Tongue (tissue), 3 donors: ENCODE measurements at places on chromosomes 11 and 22. TPM values are rescaled to one million over a fixed set of nuclear protein-coding genes. Genes with fewer than 3 reads are reported as not detected.

DNA sequence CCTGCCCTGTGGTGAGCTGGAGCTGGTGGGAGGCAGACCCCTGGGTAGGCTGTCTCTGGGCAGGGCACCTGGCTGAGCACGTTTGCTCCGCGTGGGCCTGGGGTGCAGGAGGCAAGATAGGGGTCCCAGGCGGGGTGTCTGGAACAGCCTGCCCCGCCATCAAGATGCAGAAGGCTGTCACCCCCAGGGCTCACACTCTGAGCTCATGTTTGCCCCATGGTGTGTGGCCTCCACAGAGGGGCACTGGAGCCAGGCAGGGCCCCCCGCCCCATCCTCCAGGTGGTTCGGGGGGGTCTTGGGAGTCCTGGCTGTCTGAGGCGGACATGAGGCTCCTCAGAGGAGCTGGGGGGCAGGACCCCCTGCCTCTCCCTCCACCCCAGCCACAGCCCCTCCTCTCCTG is 28.9 kb upstream of the CARS1 start:
- DNase-seq = no peak

DNA sequence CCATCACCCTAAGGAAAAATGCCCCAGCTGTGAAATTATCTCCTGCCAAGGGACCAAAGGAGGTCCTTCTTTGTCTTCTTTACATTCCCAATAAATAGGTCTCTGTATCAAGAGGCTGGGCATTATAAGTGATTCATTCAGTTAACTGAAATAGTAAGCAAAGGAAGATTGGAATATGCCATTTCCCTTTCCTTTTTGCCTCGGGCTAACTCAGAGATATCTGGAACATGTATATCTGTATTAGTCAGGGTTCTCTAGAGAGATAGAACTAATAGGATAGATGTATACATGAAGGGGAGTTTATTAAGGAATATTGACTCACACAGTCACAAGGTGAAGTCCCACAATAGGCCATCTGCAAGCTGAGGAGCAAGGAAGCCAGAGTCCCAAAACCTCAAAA is 15.3 kb upstream of the CWF19L2 start:
- no peak for DNase-seq

DNA sequence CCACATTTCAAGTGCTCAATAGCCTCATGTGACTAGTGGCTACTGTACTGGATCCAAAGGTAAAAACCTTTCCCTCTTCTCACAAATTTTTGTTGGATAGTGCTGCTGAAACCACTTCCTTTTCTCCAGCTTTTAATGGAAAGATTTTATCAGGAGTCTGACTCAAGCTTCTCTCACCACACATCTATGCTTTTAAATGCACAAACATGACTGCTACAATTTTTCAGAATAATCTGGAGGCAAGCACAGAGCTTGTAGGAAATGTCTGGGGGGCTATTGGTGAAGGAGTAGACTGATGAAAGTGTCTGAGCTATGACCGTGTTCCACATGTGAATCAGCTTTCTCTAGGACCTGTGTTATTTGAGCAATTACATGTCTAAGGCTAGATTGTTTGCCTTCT is 101.1 kb upstream of the FAT3 start:
- no peak for DNase-seq

- DNase-seq = peak; percentile 79
These were observed 1.4 kb upstream of the MUC2 start for GRCh38 chr11:1073261-1073724.

GRCh38 chr11:98734686-98735085 is 286.1 kb upstream of the CNTN5 start:
- DNase-seq = no peak

- no peak for DNase-seq
These were observed 13.6 kb downstream of the GLB1L3 start for GRCh38 chr11:134289789-134290188.

Gene CBLIF
- total RNA-seq = not detected
